ENCODE measurements at places on chromosomes 4 and X. TPM values are rescaled to one million over a fixed set of nuclear protein-coding genes. Genes with fewer than 3 reads are reported as not detected.

GRCh38 chrX:24190500-24191156, 41.1 kb downstream of the ZFX start:
- no peak for DNase-seq

- no peak for DNase-seq
Measured at GRCh38 chr4:141721174-141721573, 84.8 kb downstream of the IL15 start.

DNA sequence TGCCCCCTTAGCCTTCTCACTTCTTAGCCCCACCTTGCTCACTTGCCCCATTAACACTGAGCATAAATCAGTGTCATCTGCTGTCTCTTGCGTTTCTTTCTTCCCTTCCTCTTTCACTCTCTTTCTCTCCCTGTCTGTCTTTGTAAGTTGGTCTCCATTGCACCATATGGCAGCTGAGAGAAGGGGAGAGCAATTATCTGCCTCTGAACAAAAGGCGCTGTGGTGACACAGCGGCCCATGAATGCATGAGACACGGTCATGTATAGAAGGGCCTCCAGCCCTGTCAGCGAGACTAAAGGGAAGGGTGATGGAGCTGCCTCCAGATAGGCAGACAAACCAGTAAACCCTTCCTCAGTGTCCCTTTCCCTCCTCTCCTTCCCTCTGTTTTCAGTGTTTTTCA, 88.8 kb upstream of the PCDH18 start:
- DNase-seq: no peak

MAN2B2 gene
- 6.9 TPM for total RNA-seq

SLITRK2 gene
- total RNA-seq: 9.7 TPM

RTL5 gene
- 3.4 TPM for total RNA-seq

GPR34 gene
- 23.4 TPM for total RNA-seq

Data from occipital lobe (tissue), 3 donors.